ENCODE measurements at places on chromosomes 5 and 9.
A peak's percentile ranks its signal among the peaks of the same experiment; 100 is the strongest.

DNA sequence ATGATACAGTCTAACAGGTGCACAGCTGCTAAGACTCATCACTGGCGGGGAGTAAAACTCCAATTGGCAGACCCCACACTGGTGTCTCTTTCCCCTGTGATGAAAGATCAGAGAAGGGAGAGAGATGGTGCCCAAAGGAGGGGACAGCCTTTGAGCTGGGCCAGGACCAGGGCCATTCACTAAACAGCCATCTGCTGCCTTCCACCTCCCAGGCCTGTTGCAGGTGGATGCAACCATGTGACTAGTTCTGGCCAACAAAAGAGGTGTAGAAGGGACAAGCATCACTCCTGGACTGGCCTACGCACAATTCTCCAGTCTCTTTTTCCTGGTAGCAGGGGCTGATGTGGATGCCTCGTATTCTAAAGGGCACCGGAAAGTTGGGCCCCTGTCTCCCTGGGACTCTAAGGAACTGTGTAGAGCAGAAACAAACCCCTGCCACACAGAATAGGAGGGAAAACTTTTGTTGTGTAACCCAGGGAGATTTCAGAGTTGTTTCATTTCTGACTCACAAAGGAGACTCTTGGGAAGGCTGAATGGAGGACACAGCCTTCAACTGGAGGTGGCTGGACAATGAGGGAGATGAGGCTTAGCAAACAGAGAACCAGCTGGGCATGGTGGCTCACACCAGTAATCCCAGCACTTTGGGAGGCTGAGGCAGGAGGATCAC lies 26.9 kb downstream of the TNIP1 start:
- DNase-seq: no peak

DNA sequence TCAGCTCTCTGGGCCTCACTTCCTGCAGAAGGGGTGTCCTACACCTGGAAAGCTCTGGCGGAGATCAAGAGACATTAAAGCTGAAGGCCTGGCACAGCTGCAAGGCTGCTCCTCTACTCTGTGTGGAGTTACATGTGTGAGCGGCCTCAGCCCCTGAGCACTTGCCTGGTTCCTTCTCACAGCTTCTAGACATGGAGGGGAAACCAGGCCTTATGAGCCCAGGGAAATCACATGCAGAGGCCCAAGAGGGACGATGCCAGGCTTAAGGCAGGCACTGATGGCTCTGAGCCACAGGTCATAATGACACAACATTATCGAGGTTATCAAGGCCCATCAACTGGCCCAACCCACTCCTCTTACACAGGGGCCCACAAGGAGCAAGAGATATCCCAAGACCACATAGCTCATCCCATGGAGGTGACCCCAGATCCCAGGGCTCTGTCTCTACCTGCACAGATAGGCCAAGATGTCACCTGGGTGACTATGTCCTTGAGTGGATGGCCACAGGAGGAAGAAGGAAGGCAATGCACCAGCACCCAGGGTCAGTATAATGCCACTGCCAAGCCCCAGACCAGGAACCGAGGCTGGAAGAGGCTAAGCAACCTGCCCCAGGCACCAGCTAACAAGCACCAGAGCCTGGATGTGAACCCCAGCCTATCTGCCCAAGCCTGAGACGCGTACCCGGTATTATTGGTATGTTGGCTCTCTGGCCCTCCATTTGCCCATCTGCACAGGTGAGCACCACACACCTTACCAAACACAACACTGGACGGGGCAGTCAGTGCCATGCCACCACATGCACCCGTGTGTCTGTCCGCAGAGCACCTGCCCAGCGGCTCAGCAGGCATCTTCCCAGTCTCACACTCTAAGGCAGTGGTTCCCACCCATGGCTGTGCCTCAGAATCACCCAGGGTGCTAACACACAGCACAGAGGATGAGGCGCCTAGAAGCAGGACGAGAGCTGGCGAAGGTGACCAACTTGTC lies 143.3 kb downstream of the GABBR2 start:
- no peak for DNase-seq

DNA sequence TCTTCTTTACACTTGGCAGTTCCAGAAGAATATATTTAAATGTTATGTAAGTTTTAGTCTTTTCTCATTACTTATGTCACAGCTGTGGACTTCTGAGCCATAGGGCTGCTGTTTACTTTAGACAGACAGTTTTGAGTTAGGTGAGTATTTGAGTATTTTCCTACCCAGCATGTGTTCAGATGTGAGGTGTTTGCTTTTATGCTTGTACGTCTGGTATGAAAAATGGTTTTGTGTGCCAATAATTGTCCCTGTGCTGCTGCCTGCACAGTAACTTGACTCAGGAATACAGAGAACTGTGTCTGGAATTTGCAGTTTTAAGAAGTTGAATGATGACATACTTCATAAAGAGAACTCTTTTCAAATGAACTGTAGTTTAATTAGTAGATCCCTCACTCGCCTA lies 20.8 kb downstream of the MEGF10 start:
- DNase-seq: no peak

GRCh38 chr5:146126068-146126467 lies 20.7 kb upstream of the PLAC8L1 start:
- no peak for DNase-seq

GRCh38 chr5:167797933-167798332 lies 493.5 kb upstream of the WWC1 start:
- no peak for DNase-seq

- no peak for DNase-seq
These were observed 96.4 kb upstream of the IL12B start for GRCh38 chr5:159426694-159427093.

- peak; percentile 65 for DNase-seq
These were observed 724 bp downstream of the SGTB start for GRCh38 chr5:65721050-65721719.

DNA sequence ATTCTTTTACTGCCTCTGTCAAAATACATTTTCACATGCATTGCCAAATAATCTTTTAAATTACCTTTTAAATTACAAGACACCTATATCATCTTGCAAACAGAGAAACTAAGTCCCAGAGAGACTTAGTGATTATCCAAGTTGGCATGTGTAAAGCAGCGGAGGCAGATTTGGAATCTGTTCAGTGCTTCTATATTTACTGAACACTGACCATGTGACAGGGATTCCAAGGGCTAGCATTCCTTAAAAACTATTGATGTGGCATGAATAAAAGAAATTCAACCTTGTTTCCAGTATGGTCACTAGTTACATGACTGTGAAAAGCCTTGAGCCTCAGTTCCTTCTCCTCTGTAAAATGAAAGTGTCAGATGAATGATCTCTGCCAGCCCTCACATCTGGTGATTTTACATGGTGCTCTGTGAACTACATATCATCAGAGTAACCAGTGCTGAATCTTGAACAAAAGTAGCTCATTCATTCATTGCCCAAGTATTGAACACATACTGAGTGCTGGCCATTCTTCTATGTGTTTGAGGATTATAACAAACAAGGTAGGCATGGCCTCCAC lies 71.9 kb upstream of the PPP1R2B start:
- DNase-seq: no peak

GRCh38 chr5:112960315-112960714 lies 16.3 kb upstream of the DCP2 start:
- DNase-seq: no peak

- DNase-seq: no peak
These were observed 42.3 kb downstream of the PAM start for GRCh38 chr5:102797322-102797884.

- no peak for DNase-seq
These were observed 125.9 kb upstream of the ANKRD55 start for GRCh38 chr5:56358703-56359681.

DNA sequence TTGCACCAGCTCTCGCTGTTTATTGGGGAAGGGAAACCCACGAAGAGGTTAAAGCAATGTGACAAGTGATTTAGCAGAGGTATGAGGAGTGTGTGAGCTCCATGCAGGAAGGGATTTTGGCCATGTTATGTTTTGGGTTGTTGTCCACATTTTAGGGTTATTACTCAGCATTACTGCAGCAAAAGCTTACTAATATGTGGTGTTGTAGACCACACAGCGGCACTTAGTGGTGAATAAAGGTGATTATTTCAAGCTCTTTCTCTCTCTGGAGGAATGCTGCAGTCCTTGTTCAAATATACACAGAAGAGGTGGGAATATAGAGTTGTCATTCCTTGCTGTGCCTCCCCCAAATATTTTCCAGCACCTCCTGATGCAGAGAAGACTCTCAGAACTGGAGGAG lies 29.7 kb upstream of the AKNA start:
- DNase-seq: no peak

- DNase-seq: no peak
These were observed 233.2 kb downstream of the SPATA31A1 start for GRCh38 chr9:39588500-39589137.

DNA sequence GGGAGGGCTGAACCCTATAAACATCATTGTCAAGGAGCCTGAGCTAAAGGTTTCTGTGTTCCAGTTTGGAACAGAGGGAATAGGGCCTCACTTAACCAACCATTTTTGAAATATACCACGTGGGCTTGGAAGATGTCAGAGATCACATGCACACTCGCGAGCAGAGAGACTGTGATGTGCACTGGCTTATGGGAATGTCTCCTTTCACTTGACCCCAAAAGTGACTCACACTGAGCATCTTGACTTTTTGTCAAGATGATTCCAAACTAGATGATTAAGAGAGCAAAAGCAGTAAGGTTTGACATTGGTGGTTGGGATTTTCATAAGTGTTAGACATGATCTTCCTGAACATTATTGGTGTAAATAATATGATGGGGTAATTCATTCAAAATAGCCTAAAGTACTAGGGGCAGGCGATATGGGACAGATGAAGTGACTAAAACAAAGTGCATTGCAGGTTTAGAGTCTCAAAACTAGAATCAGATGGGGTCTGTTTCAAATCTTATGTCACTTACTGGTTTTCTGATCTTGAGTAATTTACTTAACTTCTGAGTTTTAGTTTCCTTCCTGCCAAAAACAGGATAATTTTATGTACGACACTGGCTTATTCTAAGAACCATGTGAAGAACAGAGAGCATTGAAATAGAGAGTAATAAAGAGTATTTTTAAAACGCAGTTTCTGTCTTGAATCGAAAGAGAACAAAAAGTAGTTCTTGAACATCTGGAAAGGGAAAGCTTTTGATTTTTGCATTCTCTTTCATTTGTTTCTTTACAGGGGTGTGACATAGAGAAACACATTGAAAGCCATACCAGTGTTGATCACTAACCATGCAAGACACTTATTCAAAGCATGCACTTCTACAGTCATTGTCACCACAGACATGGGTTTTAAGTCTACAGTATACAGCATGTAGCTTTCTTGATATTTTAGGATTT lies 383.0 kb downstream of the DIRAS2 start:
- DNase-seq: no peak

DNA sequence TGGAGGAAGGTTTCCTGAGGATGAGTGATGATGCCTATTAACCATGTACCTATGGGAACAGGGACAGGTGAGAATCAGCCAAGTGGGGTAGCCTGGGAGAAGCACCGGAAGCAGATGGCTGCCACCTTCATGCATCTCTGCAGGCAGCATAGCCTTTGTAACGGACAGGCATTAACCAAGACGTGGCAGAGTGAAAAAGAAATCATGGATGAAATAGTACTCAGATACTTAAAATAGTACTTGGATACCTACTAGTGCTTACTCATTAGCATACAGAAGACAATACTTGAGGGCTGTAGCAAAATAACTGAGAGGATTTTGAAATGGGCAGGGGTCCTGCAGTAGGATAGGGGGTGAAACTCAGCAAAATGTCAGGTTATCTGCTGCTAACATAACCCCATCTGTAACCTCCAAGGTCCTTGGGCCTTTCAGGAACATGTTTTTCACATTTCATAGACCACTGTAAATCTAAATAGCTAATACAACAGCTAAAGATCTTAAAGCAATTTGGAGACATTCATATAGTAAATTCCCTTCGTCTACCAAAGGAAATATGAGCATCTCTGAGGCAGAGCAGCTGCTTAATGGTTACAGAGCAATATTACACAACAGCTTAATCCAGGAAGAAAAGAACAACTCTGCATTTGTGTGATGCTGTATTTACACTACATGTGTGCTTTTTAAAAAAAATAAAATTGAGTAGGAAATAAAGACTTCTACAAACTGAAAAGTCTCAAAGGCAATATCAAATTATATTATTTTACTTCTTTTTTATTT lies 154.3 kb downstream of the NFIB start:
- no peak for DNase-seq

DNA sequence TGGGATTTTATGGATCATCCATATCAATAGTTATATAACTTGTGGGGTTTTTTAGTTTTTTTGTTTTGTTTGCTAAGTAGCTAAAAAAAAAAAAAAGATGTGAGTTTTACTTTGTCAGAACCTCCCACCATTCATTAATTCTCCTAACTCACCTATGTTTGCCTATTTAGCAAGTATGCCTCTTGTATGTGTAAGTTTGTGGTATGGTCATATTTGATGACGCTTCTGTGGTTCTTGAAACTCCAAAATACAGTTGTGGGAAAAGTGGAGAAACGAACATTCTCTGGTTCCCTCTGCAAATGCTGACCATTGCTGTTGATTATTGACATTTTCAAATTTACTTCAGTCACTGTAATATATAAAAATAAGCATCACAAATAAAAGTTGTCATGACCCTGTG lies 75.7 kb downstream of the PBX3 start:
- no peak for DNase-seq

DNA sequence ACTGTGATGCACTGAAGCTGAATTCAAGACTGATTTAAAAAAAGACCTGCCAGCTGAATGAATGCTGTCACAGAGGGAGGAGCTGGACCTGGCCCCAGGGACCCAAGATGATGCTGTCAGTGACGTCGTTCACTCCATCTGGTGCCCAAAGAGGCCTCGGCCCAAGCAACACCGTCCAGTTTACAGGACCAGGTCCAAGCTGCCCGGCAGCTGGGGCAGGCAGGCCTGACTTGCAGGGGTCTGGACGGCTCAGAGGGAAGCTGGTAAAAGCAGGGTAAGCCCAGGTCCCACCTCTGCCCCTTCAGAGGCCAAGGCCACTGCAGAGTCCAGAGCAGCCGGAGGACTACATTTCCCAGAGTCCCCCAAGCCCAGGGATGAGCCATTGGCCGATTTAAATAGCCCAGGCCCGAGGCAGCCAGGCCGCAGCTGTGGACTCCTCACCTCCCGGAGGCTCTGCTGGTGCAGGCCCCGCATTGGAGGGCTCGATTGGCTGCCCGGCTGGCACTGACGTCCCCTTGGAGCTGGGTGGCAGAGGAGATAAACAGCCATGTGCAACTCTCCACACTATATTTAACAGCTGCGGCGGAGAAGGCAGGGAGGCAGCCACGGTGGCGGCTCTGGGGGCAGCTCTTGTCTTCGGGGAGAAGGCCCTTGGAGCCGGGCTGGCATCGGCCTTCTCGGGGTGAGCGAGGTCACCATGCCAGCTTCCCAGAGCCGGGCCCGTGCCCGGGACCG lies at the start of gene PLPP7:
Gene PLPP7 (plus strand): TSS at position 423 of the 735 bp plus-strand sequence. CDS start 275 bp downstream, at position 698.
- DNase-seq: no peak
